ENCODE measurements at places on chromosomes 4 and X.

DNA sequence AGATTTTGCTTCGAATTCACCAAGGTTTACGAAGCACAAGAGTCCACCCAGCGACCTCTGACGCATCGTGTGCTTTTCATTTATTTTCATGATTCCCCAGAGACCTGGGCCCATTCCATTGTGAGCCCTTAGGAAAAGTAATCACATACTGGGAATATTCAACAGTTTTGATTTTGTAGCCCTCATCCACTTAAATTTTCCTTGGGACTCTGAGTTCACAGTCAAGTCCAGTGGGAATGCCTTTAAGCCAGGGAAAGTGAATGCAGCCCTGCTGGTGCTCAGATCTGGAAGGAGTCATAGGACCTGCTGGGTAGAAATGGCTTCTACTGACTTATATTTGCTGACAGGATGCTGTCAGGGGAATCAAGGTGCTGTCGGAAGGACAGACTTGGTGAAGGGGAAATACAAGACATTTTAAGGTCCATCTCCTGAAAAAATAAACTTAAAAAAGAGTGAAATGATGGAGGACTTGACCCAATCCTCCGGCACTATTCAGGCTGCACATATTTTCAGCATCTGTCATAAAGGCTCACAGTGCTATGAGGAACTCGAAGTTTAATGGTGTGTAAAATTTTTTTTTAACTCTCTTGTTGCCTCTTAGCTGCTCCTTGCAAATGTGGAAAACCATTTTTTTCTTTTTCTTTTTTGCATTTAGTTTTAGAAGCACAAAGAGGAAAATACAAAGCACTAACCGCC, 204.9 kb downstream of the MID1 start:
- DNase-seq: no peak

GRCh38 chr4:139834981-139835391, 169.4 kb downstream of the MGST2 start:
- DNase-seq: no peak

DNA sequence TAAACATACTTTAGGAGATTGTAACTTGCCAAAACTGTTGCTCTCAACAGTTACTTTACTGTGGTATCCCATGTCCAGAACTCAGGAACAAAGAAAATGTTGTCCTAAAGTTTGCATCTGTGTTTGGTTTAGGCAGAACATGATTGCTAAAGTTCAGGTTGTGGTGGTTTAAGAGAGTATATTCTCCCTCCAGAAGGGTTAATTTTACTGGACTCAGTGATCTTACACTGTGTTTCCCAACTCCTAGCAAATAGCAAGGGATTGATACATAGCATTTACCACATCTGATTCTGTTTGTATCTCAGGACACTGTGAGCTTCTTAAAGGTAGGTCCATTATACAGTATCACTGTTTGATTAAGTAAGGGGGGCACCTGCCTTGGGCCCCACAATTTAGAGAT, 13.3 kb upstream of the DCK start:
- no peak for DNase-seq

DNA sequence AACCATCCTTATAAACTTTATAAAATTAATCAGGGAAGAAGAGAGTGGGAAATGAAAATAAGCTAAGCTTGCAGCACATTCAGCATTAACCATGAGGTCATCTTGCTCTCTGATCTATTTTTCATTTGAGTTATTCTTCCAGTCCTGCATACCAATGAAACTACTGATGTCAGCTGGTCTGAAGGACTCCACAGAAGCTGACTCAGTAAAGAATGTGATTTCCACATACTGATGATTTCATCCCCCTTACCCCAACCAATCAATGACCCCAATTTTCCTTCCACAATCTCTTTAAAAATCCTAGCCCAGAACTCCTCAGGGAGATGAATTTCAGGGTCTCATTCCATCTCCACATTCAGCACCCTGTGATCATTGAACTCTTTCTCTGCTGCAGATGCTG, 18.8 kb upstream of the DSPP start:
- DNase-seq: no peak

DNA sequence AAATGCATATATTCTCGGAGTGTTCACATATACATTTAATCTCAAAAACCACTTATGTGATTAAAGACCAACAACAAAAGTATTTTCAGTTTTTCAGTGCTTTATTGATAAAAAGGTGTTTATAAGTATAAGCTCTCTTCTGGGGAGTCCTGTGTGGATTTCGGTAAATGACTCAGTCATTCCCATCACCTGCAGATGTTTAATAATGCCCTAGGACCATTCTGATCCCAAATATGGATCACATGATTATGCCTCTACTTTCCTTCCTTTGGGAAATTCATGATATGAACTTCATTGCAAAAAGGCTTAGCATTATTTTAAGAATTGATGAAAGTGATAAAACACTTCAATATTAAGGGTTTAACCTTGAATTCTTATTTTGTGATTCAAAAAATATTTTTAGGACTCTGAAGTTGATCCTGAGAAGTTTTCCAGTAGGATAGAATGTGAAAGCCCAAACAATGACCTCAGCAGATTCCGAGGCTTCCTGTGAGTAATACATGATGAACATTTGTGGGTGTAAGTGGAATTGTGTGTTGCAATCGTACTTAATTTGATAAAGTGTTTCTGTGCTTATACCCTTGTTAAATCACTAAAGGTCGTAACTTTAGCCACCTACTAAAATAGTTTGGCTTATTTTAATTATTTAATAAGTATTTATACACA, 40.2 kb downstream of the ATP10D start:
- DNase-seq: no peak

DNA sequence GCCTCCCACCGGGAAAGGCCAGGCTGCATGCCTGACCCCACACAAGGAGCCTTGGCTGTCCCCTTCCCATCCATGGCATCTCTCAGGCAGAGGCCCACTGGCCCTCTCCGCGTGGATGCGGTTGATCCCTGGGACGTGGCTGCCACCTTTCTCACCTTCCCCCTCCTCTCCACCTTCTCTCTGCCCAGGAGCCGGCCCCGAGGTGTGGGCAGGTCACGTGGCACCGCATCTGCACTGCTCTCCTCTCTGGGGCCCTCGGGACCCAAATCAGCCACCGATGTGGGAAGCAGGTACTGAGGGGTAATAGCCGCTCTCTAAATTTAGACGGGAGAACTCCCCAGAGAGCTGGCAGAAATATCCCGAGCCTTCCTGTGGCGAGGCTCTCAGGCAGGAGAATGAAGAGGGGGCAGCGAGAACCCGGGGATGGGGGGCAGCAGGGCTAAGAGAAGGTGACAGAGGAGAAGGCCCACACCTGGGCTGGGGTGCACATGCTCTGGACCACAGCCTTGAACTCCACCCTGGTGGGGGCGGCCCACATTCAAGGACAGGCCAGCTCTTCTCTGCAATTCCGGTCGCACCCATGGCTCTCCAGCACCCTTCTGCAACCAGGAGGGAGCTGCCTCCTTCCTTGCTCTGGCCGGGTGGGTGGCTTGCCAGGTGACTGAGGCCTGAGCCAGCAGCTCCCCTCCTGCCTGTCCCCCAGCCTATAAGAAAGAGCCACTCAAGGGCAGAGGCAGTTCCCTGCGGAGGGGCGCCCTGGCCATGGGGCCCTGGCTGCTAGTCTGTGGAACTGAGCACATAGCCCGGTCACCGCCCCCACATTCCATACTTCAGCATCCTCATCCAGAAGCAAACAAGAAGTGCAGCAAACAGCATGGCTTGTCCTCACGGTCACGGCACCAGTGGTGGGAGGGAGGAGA, 9.6 kb upstream of the DUSP9 start:
- no peak for DNase-seq

- DNase-seq: peak; percentile 30
Observed at GRCh38 chrX:130975947-130976346, 72.9 kb upstream of the ENOX2 start.

GRCh38 chr4:73152893-73153292, 83.4 kb upstream of the COX18 start:
- no peak for DNase-seq

GRCh38 chrX:446245-446644, 59.5 kb upstream of the PPP2R3B start:
- no peak for DNase-seq

DNA sequence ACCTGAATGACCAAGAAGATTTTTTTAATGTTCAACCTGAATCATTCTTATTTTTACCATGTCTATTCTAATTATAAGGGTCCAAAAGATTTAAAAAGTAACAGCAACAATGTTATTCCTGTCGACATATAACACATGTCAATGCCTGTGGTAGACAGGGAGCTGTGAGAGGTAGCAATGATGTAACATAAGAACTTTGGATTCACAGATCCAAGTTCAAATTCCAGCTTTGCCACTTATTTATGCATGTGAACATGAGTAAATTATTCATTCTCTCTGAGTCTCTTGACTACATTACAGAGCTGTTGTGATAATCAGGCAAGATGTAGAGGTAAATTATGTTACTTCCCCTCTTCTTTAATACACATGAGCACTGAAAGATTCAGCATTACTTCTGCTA, 54.5 kb downstream of the KLHL8 start:
- no peak for DNase-seq

DNA sequence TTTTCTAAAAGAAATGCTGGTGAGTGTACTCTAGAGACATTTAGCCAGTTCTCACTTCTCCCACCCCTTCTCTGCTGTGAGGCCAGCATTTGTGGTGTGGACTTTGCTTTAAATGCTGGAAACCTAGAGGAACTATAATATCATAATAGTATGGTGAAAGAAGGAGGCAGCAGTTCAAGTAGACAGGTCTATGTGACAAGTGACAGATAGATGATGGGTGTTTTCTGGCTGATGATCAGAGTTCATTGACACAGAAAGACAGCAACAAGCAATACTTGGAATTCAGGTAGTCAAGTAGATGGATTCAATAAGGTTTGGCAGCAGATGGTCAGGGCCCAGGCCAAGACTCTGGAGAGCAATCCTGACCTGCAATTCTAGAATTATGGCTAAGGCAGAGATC, 317.5 kb downstream of the PCDH7 start:
- no peak for DNase-seq

DNA sequence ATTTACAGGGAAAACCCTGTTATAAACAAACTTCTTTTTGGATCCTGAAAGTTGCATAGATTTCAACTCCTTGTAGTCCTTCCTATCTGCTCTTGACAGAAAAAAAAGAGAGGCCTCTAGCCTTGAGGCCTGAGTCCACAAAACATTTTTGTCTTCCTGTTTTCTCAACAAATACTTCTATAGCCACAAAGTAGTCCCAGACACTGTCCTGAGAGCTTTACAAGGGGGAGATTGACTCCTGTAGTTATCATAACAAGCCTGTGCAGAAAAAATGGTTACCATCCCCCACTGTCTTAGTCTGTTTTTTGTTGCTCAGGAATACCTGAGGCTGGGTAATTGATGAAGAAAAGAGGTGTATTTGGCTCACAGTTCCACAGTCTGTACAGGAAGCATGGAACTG, 35.2 kb downstream of the PCDH7 start:
- DNase-seq: no peak
